ENCODE measurements at places on chromosomes 12 and 14. TPM values are rescaled to one million over a fixed set of nuclear protein-coding genes. Genes with fewer than 3 reads are reported as not detected.
A peak's percentile ranks its signal among the peaks of the same experiment; 100 is the strongest.

Gene SPIC
- total RNA-seq, result not detected

Gene ANO4
- total RNA-seq, result not detected

Gene TAS2R9
- total RNA-seq, result 1.1 TPM

- no peaks in the 10 kb centered on the region for H3K4me1 ChIP-seq
- no peak overlapping the region for H3K27ac ChIP-seq
- DNase-seq, result no peak
Observed at GRCh38 chr14:82239223-82239622, 705.6 kb upstream of the SEL1L start.

DNA sequence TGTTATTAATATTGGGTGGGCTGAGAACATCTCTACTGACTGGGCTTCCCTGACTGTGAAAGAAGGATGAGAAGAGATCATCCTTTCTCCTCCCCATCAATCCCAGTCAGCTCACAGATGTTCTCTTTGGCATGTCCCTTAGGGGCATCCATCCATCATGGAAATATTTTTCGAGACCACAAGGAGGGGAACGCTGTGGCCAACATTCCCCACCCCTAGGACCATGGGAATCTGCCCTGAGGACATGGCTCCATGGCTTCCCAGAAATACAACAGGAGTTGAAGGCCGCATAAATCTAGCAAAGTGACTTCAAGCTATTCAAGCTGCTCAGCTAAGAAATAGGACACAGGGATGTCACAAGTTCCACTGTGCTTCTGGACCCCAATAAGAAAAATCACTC lies 456.8 kb downstream of the MED13L start:
- DNase-seq, result no peak
- H3K27ac ChIP-seq, result no peak overlapping the region
- H3K4me3 ChIP-seq, result no peak overlapping the region
- H3K36me3 ChIP-seq, result no peaks in the 10 kb centered on the region

Gene GZMH
- total RNA-seq, result not detected

DNA sequence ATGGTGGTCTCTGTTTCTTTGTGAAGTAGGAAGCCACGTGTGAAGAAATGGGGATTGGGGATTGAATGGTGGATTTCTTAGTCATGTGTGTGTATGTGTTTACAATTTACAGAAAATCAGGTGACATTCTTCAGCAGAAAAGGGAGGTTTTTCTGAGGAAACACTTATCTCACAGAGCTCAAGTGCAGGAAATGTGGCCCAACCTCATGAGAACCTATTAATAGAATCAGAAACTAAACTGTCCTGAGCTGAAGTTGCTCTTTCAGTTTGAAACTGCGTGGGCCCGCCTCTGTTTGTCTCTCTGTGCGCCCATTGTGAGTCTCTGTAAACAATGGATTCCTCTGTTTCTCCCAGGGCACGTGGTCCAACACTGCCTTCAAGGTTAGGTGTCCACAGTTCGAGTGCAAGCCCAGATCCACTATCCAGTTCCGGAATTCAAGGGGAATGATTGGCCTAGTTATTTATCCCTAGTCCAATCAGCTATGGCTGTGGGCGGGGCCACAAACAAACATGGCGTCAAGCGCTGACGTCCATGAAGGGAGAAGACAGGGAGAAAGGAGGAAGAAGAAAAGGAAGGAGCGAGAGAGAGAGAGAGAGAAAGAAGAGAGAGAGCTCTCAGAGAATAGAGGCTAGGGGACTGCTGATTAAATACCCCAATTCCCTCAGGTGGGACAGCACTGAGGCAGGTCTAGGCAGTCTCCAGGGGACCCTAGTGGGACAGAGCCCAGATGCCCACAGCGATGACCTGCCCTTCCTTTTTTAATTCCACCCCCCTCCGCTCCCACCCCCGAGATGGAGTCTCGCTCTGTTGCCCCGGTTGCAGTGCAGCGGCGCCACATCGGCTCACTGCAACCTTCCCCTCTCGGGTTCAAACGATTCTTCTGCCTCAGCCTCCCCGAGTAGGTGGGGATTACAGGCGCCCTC lies 31.4 kb upstream of the C12orf76 start:
- no peak overlapping the region for H3K27ac ChIP-seq
- no peaks in the 10 kb centered on the region for H3K36me3 ChIP-seq
- no peak overlapping the region for H3K4me3 ChIP-seq
- no peaks in the 10 kb centered on the region for H3K4me1 ChIP-seq
- no peaks in the 10 kb centered on the region for H3K27me3 ChIP-seq
- DNase-seq, result peak; percentile 17

Measured in gastrocnemius medialis (tissue), 4 donors.